ENCODE measurements at places on chromosomes 11 and 22.
A peak's percentile ranks its signal among the peaks of the same experiment; 100 is the strongest.

DNA sequence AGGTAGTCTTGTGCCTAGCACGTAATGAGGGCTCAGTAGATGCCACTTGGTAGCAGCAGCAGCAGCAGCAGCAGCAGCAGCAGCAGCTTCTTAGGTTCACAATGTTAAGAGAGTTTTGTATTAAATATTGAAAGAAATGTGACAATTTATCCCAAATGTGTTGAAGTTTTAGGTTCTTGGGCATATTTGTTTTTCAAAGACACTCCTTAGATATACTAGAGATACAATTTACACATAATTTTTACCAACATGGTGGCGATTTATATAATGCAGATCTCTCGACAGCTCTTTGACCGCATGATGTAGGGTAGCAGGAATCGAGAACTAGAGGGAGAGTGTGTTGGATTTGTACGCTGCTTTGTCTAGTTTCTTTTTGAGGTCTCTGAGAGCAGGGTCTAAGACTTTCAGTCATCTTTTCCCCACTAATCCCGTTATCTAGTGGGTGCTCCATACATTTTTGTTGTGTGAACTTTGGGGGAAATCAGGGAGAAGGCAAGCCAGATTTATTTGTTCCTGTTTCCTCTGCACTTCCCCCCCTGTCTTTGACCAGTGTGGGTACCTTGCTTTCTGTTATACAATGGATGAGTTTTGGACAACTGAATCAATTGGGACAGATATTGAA is 1.4 kb downstream of the FDX1 start:
- DNase-seq = peak; percentile 46

DNA sequence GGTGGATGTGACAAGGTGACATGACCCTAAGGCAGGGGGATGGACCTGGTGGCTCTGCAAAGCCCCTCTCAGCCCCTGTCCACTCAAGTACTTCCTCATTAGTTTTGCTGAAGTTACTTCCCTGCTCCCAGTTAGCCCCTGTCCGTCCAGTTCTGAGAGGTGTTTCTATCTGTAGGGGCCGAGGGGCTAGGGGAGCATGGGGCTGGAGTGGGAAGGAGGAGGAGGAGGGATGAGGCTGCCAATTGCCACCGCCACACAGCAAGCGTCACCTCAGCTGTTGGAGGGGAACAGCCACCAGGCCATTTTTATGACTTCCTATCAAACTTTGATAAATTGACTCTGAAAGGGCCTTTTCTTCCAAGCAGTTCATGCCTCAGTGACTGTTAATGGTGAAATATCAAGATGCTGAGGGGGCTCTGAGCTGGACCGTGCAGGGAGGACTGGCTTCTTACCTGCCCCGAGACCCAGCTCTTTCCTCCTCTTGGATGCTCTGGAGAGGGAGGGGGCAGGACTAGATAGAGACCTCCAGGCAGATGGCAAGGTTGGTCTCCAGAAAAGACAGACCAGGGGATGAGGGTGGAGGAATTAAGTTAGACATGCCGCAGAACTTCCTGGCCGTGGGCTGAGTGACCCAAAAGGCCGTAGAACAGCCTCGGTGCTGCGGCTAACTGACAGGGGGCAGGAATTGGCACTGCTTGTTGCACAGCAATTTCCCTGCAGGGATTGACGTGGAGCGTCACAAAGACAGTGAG is 137.0 kb downstream of the ST3GAL4 start:
- no peak for DNase-seq

- peak; percentile 6 for DNase-seq
These were observed 446 bp downstream of the VSTM5 start for GRCh38 chr11:93849751-93850593.

DNA sequence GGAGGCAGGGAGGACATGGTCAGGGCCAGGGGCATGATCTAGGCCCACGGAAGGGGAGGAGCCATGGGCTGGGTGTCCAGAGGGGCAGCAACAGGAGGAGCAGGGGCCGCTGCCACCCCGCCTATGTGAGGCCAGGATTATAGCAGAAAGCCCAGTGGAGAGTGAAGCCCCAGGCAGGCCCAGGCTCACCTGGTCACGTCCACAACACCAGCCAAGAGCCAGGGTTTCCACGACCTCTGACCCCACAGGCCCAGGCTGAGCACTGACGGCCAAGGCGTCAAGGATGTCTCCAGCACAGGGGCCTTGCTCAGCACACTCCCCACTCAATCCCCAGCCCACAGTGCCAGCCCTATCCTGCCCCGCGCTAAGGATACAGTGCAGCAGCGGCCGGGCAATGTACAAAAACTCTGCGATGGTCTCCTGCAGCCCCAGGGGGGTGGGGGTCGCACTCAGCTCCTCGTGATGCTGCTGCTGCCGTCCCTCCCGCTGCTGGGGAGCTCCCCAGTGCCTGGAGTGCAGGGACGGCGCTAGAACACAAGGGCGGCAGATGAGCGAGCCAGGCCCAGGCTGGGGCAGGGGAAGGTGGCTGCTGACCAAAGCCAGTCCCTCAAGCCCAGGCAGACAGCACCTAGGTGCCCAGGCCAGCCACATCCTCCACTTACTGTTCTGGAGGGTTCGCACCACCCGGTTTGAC is 3.6 kb downstream of the PEX16 start:
- no peak for DNase-seq

GRCh38 chr11:38990841-38991240 is 2392.8 kb upstream of the RAG2 start:
- no peak for DNase-seq

- peak; percentile 49 for DNase-seq
These were observed 77.2 kb downstream of the PRR5L start for GRCh38 chr11:36373016-36374010.

GRCh38 chr11:102527684-102528083 is 2.9 kb downstream of the MMP7 start:
- DNase-seq = no peak

- no peak for DNase-seq
These were observed 951.3 kb upstream of the CHORDC1 start for GRCh38 chr11:91174193-91174592.

Measured in suppressor macrophage treated with lipopolysaccharide for 1 hour (primary cell).